Liver (tissue), 10 donors: ENCODE measurements at places on chromosomes 1 and 21.

- no peak for DNase-seq
Measured at GRCh38 chr21:36545776-36546511, 66.0 kb upstream of the CLDN14 start.

- DNase-seq, result no peak
Measured at GRCh38 chr1:56516539-56517252, 62.7 kb downstream of the PLPP3 start.

DNA sequence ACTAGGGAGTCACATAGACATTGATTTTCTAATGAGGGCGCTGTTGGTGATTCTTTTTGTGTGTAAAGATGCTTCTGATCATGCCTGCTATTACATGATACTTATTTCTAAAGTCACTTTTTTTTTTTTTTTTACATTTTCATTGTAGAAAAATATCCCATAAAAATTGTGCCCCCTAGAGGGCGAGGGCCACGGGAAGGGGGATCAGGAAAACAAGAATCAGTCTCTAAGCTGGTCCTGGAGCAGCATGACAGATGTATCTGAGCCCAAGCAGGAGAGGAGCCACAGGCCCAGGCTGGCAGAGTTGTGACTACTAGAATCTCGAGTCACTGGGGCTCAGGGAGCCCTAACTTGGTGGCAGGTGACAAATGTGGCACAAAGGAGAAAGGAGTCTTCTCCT lies 28.1 kb downstream of the ZSCAN20 start:
- DNase-seq, result no peak

GRCh38 chr1:153932156-153933131 lies 9.7 kb upstream of the GATAD2B start:
- no peak for DNase-seq

- no peak for DNase-seq
Measured at GRCh38 chr21:26288026-26288425, 117.5 kb upstream of the APP start.

DNA sequence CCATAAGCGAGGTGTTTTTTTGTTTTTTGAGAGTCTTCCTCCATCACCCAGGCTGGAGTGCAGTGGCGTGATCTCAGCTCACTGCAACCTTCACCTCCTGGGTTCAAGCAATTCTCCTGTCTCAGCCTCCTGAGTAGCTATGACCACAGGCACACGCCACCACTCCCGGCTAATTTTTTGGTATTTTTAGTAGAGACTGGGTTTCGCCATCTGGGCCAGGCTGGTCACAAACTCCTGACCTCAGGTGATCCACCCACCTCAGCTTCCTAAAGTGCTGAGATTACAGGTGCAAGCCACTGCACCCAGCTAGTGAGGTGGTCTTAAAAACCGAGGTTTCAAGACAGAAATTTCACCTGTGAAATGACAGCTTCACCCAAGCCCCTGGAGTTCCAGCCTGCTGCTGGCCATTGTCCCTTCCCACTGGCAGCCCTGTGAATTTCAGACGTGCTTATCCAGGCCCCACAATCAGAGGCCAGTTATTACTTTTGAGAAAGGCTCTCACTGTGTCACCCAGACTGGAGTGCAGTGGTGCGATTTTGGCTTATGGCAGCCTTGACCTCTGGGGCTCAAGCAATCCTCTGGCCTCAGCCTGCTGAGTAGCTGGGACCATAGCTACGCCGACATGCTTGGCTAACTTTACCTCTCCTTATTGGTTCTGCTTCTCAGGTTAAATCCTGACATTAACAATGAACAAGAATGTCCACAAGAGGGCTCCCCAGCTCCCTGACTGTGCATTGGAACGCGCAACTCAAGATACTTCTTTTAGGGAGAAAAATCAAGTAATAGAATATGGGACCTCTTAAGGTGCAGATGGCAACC lies 19.4 kb downstream of the ENO1 start:
- no peak for DNase-seq

- no peak for DNase-seq
Measured at GRCh38 chr1:213176341-213176740, 125.3 kb downstream of the RPS6KC1 start.

GRCh38 chr21:45514311-45515021 lies 27.8 kb downstream of the SLC19A1 start:
- no peak for DNase-seq

- DNase-seq, result no peak
Measured at GRCh38 chr1:231407547-231408396, 14.3 kb downstream of the EGLN1 start.

DNA sequence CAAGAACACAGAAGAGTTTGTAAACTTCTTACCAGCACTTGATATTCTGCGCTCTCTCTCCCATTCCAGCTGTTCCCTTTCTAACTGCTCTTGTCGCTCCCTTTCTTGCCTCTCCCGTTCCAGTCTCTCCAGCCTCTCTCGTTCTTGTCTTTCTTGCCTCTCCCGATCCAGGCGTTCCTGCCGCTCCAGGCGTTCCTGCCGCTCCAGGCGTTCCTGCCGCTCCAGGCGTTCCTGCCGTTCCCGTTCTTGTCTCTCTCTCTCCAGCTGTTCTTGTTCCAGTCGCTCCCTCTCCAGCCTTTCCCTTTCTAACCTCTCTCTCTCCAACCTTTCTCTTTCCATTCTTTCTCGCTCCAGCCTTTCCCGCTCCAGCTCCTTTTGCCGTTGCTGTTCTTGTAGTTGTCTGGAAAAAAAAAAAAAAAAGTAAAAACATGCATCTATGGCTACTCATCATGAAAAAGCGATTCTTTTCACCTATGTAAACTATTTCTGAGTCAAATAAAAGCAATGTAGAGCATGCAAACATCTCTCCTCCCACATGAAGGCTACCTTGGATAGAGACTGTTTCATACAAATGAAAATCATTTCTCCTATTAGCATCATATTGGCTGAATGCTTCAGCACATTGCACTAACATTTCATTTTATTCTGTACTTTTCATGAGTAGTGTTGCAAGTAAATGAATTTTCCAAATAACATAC lies 91.5 kb upstream of the LBR start:
- DNase-seq, result no peak

GRCh38 chr21:35025206-35026152 lies 23.6 kb downstream of the RUNX1 start:
- DNase-seq, result no peak

DNA sequence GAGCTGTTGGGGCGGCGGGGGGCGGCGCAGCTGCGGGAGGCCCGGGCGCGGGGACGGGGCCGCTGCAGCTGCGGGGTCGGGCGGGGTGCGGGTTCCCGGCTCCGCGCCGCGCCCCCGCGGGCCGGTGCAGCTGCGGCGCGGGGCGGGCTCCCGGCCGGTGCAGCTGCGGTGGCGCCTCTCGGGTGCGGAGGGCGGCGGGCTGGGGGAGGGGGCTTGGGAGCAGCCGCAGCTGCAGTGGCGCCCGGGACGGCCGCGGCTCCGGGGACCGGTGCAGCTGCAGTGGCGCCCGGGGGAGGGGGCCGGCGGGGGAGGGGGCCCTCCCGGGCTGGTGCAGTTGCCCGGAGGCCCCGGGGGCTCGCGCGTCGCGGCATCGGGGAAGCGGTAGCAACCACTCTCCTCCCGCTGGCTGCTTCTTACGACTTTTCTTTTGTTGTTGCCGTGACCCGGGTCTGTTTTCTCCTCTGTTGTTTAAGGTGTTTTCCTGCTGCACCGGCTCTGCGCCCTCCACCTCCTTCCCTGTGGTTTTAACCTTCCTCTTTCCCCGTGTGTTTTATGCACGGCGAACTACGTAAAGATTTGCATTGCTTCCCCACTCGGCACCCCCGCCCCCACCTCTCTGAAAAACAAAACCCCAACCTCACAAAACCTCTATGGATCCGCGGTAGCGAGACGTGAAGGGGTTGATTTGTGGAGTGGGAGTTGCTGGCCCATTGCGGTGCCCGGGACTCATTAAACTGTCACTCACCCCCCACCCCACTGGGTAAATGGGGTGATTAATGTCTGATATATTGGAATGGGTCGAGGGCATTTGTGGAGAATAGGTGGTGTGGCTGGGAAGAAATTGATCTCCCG lies 1.7 kb upstream of the ZBTB18 start:
- DNase-seq, result peak; percentile 55

- DNase-seq, result no peak
Measured at GRCh38 chr1:10835421-10835820, 39.0 kb upstream of the CASZ1 start.

GRCh38 chr1:162892906-162893611 lies 32.1 kb upstream of the CCDC190 start:
- no peak for DNase-seq

DNA sequence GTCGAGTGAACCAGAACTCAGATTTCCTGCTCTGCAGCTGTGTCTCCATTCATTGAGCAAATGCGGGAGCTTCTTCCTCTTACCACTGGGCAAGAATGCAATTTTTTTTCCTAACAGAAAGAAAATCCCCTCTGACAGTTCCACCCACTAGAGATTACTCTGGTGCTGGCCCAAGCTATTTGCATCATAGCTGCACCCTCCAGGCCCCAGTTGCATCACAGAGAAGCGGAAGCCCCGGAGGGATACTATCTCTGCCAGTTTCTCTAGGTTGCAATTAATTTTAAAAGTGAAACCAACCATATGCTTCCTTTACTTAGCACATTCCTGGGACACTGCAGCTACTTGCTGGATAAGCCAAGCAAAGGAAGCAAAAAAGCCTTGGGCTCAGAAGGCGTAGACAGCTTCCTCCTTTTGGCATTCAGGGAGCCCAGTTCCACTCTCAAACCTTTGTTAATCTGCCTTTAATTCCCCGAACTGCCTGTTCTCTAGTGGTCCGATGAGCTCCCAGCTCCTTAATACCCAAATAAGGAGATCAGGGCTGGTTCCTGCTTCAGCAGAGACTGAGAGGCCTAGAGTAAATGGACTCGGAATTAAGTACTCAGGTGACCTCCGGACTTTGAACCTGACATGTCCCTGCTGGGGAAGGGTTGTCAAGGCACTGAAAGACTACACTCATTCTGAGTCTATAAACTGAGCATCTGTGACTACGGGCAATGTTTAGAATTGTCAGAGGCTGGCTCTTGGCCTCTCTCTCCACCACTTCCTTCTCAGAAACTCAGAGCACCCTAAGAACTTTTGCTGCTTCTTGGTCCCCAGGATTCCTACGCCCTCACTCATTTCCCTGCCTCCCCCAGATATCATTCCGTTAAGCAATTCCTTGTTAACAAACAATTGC lies 72.5 kb upstream of the TNFSF18 start:
- no peak for DNase-seq

DNA sequence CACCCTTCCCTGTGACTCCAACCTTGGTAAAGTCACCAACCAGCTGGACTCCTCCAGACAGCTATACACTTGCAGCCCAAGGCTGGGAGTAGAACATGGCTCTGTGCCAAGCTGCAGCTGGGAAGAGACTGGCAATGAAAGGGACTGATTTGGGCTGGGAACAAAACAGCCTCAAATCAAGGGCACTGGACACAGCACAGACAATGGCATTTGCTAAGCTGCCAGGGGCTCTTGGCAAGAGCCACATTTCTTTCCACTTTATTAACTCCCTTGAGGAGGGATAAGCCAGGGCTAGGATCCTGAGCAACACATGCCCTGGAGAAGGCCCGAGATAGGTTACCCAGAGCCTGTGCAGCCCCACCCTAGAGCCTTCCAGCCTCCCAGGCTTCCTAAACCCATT lies 12.0 kb downstream of the SYT11 start:
- no peak for DNase-seq

- DNase-seq, result no peak
Measured at GRCh38 chr1:245843101-245843500, 664.0 kb downstream of the SMYD3 start.

DNA sequence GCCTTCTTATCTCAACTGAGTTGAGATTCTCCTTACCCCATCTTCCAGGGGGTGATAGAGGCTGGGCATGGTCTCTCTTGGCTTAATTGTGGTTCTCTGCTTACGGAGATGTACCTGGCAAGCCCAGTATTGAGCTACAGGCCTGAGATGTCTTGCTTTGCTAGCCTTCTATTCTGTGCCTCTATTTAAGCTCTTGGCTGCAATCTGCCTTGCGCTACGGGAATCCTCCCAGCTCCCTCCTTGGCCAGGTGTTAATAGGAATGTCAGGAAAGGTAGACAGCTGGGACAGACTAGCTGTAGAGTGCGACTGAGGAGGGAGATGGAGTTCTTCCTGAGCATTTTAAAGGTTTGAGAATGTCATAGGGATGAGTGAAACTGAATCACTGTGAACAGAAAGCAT lies 10.6 kb upstream of the IKBKE start:
- DNase-seq, result no peak

DNA sequence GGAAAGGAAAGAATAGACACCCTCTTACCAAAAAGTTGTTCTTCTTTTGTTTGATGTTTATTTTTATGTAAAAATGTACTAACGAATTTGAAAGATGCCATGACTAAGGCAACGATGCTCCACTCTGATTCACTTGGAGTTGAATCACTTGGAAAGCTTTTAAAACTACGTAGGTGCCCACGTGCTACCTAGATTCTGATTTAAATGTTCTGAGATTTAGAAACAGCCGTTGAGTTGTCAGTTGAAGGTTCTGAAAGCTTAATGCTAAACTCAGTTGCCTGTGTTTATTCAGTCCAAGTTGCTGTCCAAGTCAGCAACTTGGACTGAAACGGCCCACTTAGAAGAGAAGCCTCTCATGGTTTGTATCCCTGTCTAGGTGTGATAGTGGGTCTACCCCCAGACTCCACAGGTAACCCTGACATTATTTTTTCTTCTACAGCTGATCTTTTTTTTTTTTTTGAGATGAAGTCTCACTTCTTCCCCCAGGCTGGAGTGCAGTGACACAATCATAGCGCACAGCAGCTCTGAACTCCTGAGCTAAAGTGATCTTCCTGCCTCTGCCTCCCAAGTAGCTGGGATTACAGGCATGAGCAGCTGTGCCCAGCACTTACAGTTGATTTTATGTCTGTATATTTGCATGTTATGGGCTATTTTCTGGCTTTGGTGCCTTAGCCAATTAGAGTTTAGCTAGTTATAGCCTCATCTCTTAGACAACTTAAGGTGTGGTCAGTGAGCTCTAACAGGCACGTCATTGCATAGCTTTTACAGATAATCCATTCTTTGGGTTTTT lies 1.4 kb upstream of the VAMP4 start:
- no peak for DNase-seq

- DNase-seq, result no peak
Measured at GRCh38 chr1:210698661-210699060, 370.0 kb downstream of the HHAT start.

DNA sequence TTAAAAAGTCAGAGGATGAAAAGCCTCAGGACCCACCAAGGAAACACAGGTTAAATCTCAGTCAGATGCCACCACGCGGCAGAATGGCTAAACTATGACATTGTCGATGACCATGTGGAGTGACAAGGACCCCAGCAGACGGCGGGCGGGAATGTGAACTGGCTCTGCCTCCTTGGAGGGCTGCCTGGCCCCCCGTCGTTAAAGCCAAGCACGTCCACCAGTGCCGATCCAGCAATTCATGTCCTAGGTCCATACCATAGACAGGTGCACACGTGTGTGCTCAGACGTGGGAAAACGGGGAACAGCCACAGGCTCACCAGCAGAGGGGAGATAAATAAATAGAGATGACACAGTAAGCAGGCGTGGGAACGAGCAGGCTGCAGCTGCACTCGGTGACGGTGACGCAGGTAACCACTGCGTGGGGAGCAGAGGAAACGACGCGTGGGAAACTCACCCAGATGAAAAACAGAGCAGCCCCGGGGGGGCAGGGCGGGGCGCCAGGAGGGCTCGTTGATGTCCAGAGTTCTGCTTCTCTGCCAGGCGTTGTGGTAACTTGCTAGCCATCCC lies 28.3 kb upstream of the PCBP3 start:
- DNase-seq, result no peak
